ENCODE measurements at places on chromosomes 6 and 20. TPM values are rescaled to one million over a fixed set of nuclear protein-coding genes. Genes with fewer than 3 reads are reported as not detected.

The IPCEF1 gene
- 1.6 TPM for total RNA-seq

The SGK2 gene
- total RNA-seq = 1.1 TPM

- H3K4me1 ChIP-seq = peaks cover 6% of the 10 kb centered on the region
- no peaks in the 10 kb centered on the region for H3K27me3 ChIP-seq
- no peaks in the 10 kb centered on the region for H3K36me3 ChIP-seq
- no peak overlapping the region for H3K4me3 ChIP-seq
Measured at GRCh38 chr20:57437672-57438330, 46.6 kb downstream of the RBM38 start.

The BFSP1 gene
- total RNA-seq = 7.4 TPM

GRCh38 chr6:26243132-26243531 lies 121.9 kb upstream of the BTN3A2 start:
- H3K4me3 ChIP-seq = no peak overlapping the region
- H3K27me3 ChIP-seq = no peaks in the 10 kb centered on the region

- H3K4me1 ChIP-seq = no peaks in the 10 kb centered on the region
- no peak for DNase-seq
- H3K27ac ChIP-seq = no peak overlapping the region
- H3K4me3 ChIP-seq = no peak overlapping the region
- no peaks in the 10 kb centered on the region for H3K27me3 ChIP-seq
Measured at GRCh38 chr6:13261464-13261994, 66.8 kb downstream of the TBC1D7 start.

GRCh38 chr20:13581451-13581850 lies 57.3 kb downstream of the TASP1 start:
- H3K36me3 ChIP-seq = peaks cover 33% of the 10 kb centered on the region
- H3K27me3 ChIP-seq = no peaks in the 10 kb centered on the region
